Choroid plexus epithelial cell (primary cell): ENCODE measurements at places on chromosomes 2 and 18.
A peak's percentile ranks its signal among the peaks of the same experiment; 100 is the strongest.

- DNase-seq: no peak
Observed at GRCh38 chr2:50851886-50852285, 180.0 kb downstream of the NRXN1 start.

DNA sequence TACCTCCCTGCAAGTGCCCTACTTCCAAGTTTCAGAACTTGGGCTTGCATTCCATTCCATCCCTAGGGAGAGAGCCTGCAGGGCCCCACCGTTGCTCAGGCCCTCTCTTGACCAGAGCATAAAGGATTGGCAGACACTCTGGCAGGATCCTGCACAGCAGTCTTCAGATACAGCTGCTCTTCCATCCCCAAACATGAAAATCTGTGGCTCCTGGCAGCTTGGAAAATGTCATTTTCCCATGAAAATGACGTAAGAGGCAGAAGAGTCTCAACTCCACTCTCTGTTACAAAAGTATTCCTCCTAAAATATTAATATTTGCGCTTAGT, 162.6 kb downstream of the GFPT1 start:
- no peak for DNase-seq

DNA sequence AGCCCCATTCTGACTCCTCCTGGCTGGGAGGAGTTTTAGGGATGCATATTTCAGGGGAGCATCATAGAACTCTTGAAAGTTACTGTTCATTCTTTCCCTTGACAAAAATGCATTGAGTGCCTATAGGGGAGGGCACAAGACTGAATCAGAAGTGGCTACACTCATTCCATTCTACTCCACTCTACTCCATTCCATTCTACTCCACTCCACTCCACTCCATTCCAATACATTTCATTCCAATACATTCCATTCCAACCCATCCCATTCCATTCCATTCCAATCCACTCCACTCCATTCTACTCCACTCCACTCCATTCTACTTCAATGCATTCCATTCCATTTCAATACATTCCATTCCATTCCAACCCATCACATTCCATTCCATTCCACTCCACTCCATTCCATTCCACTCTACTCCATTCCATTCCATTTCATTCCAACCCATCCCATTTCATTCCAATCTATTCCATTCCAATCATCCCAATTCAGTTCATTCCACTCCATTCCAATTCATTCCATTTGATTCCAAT, 110.8 kb downstream of the LOXHD1 start:
- no peak for DNase-seq

DNA sequence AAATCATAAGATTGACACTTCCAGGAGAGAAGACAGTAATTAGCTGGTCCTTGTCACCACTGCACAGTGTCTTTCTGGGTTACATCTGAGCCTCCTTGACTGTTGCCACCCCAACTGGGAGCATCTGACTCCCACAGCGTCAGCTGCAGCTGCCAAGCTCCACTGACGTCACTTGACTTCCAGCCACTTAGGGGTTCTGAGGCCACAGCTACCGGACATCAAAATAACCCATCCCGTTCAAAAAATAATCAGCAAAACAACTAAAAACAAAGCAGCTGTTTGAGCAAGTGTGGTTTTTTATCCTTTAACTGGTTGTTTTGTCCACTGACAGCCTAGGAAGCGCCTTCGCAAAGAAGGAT, 206.5 kb upstream of the AGAP1 start:
- no peak for DNase-seq

DNA sequence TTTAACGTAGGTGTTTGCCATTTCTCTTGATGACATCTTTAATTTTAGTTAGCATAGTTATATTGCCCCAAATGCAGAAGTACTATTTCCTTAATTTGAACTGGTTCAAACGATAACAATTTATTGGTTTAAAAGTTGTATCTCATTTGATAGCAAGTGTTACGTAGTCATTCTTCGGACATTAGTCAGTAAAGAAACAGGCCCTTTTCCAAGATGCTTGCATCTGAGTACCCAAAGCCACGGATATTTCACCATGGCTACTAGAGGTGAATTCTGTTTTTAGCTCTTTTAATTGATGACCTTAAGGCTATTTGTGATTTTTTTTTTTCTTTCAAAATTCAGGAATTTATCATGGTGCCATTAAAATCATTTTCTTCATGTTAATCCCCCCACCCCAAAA, 32.1 kb downstream of the GLS start:
- peak; percentile 62 for DNase-seq

- DNase-seq: no peak
Observed at GRCh38 chr18:43525169-43525568, 247.9 kb upstream of the SYT4 start.

DNA sequence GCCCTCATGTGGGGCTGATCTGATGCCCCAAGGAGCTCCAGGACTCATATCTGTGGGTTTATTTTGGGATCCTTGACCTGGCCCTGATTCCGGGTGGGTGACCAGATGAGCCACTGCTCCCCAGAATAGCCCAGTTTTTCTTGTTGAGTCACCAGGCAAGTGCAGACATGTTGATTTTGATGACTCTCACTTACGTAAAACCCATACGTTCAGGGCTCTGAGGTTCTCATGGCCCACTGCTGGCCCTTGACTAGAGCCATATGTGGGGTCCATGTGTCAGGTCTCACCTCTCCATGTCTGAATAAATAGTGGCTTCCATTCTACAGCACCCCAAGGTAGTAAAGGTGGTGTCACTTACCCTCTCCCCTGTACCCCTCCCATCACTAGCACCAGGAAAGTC, 41.9 kb downstream of the CDC42EP3 start:
- DNase-seq: peak; percentile 55

- DNase-seq: no peak
Observed at GRCh38 chr2:218327451-218328210, 29.0 kb upstream of the CATIP start.

DNA sequence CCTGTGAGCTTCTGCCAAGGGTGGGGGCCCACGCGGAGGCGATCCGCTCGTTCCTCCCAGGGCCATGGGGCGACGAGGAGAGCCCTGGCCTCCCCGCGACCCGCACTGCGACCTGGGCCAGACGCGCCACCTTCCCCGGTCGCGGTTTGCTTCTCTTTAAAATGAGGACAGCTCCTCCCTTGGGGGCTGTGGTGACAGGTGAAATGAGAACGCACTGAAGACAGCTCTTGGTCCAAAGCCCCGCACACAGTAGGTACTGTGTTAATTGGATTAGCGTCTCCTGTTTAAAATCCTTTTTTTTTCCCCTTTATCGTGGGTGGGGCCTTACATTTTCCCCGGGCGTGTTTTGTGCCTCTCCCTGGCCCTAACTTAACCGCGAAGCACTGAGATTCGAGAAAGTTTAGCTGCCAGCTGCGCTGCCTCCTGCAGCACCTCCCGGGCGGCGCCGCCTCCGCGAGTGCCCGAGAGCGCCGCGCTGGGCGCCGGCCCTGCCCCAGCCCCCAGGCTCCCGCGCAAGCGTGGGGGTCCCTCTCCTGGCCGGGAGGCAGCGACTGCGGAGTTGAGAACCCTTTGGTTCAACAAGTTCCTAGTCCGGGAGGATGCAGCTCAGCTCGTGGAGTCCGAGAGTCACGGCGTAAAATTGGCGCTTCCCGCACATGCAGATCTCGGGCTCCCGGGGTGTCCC, 1.1 kb downstream of the HPCAL1 start:
- DNase-seq: peak; percentile 49

GRCh38 chr18:30870466-30870865, 172.1 kb downstream of the DSC3 start:
- DNase-seq: no peak

GRCh38 chr2:19900931-19901441, 797 bp downstream of the TTC32 start:
- DNase-seq: peak; percentile 36

GRCh38 chr18:46892842-46893241, 24.5 kb downstream of the PIAS2 start:
- DNase-seq: no peak

- DNase-seq: no peak
Observed at GRCh38 chr2:55063713-55064323, 13.6 kb upstream of the RTN4 start.

GRCh38 chr2:209922116-209922515, 80.3 kb upstream of the RPE start:
- DNase-seq: no peak

DNA sequence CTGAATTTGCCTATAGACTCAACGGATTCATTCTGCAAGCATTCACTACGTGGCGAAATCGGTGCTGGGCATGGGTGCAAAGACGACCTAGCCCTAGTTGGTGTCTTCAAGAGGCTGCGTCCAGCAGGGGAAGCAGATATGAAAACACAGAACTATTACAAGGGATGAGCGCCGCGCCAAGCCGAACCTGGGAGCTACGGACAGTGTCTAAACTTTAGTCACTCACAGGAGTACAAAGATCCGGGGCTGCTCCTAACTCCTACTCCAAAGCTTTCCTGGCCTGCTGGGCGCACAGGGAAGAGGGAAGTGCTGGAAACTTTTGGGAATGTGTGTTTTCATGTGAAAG, 732 bp upstream of the ANXA4 start:
- DNase-seq: peak; percentile 81

DNA sequence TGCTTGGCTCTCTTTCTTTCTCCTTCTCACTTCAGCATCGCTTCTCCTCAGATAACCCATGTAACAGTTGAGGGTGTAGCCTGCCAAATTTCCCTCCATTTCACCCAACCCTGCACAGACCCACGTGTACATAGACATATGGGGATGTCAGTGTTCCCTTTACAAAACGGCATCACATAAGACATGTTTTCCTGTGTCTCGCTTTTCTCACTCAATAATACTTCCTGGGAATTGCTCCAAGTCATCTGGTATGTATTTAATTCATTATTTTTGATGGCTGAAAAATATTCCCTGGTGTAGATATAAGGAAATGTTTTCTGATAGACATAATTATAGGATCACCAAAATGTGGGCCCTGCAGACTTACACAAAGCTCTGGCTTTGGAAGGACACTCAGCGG, 176.8 kb downstream of the LOXHD1 start:
- DNase-seq: peak; percentile 10

- DNase-seq: no peak
Observed at GRCh38 chr2:55627915-55628314, 10.5 kb upstream of the PPP4R3B start.

DNA sequence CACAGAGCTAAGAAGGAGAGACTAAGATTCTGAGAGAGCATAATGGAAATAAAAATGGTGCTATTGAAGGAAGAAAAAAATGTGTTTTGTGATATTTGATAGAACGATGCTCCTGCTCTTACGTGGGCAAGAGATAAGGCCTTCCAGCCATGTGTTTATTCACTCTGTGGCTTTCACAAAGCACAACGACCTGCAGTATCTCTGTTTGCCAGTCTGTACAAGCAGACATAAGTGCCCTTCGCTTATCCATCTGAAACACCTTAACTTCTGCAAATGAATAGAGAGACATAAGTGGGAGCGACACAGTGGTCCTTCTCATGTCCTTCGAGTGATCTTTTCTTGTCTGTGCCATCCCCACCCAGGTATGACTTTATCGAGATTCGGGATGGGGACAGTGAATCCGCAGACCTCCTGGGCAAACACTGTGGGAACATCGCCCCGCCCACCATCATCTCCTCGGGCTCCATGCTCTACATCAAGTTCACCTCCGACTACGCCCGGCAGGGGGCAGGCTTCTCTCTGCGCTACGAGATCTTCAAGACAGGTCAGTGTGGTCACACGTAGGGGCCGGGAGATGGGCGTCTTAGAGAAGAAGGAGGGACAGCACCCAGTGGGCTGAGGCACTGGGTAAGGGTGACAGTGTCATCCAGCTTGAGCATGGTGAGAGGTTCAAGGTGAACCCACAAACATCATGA, 33.7 kb downstream of the NRP2 start:
- no peak for DNase-seq

- no peak for DNase-seq
Observed at GRCh38 chr2:122329278-122329677, 573.8 kb downstream of the TSN start.

DNA sequence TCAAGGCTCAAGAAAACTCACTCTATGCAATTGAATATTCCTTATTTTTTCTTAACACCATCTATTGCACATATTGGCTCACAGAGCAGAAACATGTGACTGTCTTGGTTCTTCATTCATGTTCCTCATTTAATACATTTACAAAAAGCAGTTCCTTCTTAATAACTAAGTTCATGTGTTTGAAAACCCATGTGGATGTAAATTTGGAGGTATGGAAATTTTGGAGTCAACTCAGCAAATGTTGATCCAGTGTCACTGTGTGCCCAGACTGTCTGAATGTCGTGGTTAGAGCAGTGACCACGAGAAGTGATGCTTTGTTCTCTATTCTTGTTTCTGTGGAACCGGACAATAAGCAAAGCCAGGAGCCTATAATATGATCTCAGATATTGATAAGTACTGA, 299.1 kb downstream of the SETBP1 start:
- DNase-seq: no peak

GRCh38 chr18:59038295-59039039, 101.2 kb upstream of the SEC11C start:
- no peak for DNase-seq

- DNase-seq: no peak
Observed at GRCh38 chr2:60440079-60440766, 113.2 kb downstream of the BCL11A start.

- DNase-seq: no peak
Observed at GRCh38 chr2:239721991-239722759, 303.0 kb downstream of the NDUFA10 start.

DNA sequence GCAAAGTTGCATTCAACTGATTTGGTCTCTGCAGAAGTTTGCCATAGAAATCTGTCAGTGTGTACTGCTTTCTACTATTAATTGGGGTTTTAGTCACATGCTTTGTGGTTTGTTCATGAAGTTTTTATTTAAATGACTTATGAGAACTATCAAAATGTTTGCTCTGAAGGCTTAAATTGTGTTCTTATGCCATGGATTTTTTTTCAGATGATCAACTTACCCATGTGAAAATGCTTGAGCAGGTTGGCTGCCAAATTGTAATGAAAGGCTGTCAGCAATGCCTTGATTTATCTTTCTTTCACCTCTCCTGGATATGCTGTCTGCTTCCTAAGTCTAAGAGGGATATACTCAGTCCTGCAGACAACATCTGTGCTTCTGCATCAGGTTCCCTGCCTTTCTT, 50.7 kb downstream of the FMNL2 start:
- DNase-seq: no peak

GRCh38 chr2:102391565-102391964, 31.4 kb upstream of the IL18RAP start:
- DNase-seq: no peak

- no peak for DNase-seq
Observed at GRCh38 chr2:165198181-165198580, 5.7 kb downstream of the SCN3A start.

DNA sequence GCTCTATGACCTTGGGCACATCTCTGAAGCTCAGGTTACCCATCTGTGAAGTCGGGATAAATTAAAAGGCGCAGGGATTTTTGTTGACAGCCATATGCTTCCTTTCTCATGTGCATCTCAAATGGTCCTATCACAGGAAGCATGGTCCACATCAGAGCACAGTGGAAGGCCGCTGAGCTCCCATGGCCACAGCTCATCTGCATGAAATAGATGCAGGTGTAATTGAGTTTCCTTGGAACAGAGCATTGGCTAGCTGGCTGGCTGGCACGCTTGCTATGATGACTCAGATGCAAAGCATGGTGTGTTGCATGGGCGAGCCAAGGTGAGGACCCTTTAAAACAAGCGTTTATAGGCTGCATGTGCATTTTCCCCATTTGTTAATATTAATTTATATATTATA, 79.3 kb downstream of the TXNL1 start:
- no peak for DNase-seq

GRCh38 chr18:28837100-28837499, 660.2 kb upstream of the CDH2 start:
- no peak for DNase-seq
